ENCODE measurements at places on chromosomes 1 and 21.

- DNase-seq, result no peak
Measured at GRCh38 chr1:41017141-41018017, 4.1 kb downstream of the SLFNL1 start.

GRCh38 chr1:202235856-202236837 lies 42.5 kb downstream of the LGR6 start:
- peak; percentile 66 for DNase-seq

GRCh38 chr1:41696381-41696780 lies 211.9 kb upstream of the EDN2 start:
- DNase-seq, result no peak

GRCh38 chr1:35854989-35855700 lies 27.9 kb upstream of the AGO1 start:
- DNase-seq, result no peak

All from CD4-positive, alpha-beta T cell treated with Interleukin-10 for 1 hour (primary cell).